Neural crest cell (in vitro differentiated cells): ENCODE measurements at places on chromosomes 6 and 20. TPM values are rescaled to one million over a fixed set of nuclear protein-coding genes. Genes with fewer than 3 reads are reported as not detected.

GRCh38 chr6:142303176-142303533, 1.3 kb downstream of the ADGRG6 start:
- DNase-seq = no peak

- DNase-seq = no peak
These were observed 78.1 kb downstream of the CFAP61 start for GRCh38 chr20:20130399-20130798.

DNA sequence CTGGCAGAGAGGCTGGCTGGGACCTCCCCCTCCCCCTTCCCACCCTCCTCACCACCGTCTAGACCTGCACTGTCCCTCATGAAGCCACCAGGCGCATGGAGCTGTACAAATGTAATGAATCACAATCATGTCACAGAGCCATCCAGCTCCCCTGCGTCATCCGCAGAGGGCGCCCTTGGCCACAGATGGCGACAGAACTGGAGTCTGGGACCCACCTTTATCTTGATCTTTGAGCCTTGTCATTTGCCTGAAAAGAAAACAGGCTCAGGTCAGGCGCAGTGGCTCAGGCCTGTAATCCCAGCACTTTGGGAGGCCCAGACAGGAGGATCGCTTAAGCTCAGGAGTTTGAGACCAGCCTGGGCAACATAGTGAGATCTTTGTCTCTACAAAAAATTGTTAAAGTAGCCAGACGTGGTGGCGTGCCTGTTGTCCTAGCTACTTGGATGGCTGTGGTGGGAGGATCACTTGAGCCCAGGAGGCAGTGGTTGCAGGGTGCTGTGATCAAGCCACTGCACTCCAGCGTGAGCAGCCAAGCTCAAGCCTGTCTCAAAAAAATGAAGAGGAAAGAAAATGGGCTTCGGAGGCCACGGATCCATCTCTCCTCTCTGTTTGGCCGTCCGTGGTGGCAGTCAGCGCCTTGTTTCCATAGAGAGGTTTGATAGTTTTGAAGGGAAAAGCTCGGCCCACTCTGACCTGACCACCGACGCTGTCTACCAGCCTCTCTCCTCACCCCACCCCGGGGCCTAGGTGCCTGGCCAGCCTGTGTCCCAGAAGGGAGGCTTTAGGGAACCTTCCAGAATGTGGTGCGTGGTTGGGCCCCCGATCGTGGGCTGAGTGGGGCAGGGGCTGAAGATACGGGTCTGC, 6.2 kb downstream of the COL9A3 start:
- DNase-seq = no peak

GRCh38 chr6:158894193-158894592, 75.0 kb upstream of the EZR start:
- no peak for DNase-seq

GRCh38 chr6:42916288-42916687, 435 bp downstream of the PTCRA start:
- DNase-seq = no peak

BAG2 gene
- 3.2 and 3.3 TPM in 2 replicates for total RNA-seq

GRCh38 chr6:25089442-25089841, 153.7 kb upstream of the RIPOR2 start:
- DNase-seq = no peak

SLC4A11 gene
- total RNA-seq = 0.55 and 0.89 TPM in 2 replicates

DNA sequence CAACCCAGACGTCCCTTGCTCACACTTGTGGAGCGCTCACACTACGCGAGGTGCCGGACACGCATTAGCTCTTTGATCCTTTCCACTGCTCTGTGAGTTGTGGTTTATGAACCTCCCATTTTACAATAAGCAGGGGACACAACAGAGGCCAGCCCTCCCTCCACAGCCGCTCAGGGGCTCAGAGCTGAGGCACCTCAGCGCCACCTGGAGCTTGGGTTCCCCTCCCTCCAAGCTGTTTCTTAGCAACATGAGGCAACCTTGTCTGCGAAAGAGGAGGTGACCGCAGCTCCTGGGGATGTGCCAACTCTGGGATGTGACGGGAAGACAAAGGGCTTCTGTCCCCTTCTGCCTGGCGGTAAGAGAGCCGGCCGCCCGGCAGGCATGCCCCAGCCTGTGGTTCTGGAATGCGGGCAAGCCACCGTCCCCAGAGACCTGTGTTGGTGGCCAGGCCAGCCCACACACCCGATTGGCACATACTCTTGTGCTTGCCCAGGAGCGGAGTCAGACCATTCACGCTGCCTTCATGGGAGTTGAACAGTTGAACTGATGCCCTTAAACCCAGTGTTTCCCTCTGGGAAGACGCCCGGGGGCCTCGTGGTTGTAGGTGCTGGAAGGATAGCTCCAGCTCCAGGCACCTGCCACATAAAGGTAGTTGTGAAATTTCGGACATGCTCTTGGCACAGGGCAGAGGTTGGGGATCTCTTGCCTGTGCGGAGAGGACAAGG, 44.5 kb downstream of the RBM38 start:
- no peak for DNase-seq

EYA4 gene
- 0.86 and 1.6 TPM in 2 replicates for total RNA-seq

SYS1 gene
- 24.6 and 25.7 TPM in 2 replicates for total RNA-seq

GRCh38 chr6:87687296-87687695, 14.7 kb downstream of the AKIRIN2 start:
- DNase-seq = no peak

BYSL gene
- 50.8 and 55.5 TPM in 2 replicates for total RNA-seq

GRCh38 chr20:41133709-41134361, 3.5 kb upstream of the PLCG1 start:
- no peak for DNase-seq

- no peak for DNase-seq
These were observed 15.1 kb downstream of the RALGAPA2 start for GRCh38 chr20:20697325-20697845.

GRCh38 chr6:132198896-132199295, 202.4 kb downstream of the MOXD1 start:
- no peak for DNase-seq

TMEM200A gene
- 2.9 and 3.2 TPM in 2 replicates for total RNA-seq

PRR18 gene
- 0.16 and 0.35 TPM in 2 replicates for total RNA-seq

DNA sequence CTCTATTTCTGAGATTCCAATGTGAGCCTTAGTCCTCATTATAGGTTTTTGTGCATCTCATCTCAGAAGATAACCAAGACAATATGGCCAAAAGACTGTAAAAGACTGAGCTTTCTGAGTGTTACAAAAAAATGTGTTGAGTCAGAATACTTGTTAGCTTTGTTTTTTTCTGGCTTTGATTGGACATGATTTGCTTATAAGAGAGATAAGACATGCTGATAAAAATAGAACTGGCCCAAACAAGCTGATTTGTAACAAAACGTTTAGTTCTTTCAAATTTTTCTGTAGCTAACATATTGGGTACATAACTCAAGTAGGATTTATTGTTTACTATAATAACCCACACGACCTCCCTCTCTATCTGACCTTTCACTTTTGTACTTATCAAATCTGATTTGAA, 32.9 kb downstream of the FILIP1 start:
- no peak for DNase-seq

GRCh38 chr6:102841060-102841459, 1447.6 kb downstream of the GRIK2 start:
- no peak for DNase-seq

- no peak for DNase-seq
These were observed 199.4 kb upstream of the THBS2 start for GRCh38 chr6:169452869-169453620.

DNA sequence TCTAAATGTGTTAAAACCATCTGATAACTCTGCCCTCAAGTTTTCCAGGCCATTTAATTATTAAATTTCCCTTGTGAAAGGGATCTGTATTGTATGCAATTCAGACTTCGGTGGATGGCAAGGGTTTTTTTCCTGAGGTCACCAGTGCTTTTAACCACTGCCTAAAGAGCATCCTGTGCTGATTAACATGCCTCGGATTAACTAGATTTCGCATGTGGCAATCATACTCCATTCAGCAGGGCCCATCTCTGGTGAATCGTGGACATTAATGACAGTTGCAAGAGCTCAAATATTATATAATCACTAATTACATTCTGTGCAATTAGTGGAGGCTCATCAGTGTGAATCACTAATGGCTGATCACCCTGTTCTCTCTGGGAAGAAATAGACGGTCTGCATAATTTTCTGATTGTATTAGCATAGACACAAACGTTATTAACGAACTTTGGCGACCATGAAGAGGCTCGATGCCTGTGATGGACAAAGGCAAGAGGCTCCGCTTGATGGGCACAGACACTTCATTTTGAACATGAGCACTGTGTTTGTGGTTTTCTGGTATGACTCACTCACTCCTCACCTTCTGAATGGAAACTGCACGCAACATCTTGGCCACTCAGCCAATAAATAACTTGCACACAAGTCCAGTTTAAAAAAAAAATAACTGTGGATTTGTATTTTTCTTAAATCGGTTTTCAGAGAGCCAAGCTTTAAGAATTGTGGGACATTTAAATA, 31.4 kb downstream of the LINC00237 start:
- no peak for DNase-seq

DYNLT2 gene
- 2.8 TPM in 2 replicates for total RNA-seq

GRCh38 chr6:156420172-156420993, 356.8 kb upstream of the ARID1B start:
- DNase-seq = no peak

DNA sequence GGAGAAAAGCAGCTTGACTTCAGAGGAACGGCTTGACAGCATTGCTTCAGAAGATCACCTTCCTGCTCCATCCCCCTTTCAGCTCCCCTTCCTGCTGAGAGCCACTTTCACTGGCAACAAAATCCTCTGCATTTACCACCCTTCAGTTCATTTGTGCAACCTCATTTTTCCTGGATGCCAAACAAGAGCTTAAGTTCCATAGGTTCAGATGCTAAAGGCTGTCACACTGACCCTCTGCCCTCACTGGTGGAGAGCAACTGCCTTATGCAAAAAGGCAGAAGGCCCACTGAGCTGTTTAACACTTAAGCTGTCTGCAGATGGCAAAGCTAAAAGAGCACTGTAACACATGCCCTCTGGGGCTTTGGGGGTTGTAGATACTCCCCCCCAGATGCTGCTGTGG, 131.2 kb upstream of the SPACA1 start:
- DNase-seq = no peak

ZBP1 gene
- not detected in 2 replicates for total RNA-seq

DNA sequence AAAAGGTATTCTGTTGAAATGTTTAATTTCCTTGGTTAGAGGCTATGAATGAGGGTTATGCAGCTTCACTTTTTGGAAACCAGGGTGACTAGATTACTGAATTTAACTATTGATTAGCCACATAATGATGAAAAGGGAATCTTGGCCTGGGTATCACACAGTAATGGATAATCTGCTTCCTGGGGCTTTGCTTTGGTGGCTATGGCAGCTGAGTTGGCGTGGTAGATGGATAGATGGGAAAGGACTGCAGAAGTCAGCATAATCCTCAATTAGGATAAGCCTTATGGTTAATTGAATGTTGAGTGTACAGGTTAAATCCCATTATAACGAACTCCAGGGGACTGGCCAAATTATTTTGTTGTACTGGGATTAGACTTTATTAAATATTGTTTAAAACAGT, 5.2 kb downstream of the NCOA3 start:
- no peak for DNase-seq

DNA sequence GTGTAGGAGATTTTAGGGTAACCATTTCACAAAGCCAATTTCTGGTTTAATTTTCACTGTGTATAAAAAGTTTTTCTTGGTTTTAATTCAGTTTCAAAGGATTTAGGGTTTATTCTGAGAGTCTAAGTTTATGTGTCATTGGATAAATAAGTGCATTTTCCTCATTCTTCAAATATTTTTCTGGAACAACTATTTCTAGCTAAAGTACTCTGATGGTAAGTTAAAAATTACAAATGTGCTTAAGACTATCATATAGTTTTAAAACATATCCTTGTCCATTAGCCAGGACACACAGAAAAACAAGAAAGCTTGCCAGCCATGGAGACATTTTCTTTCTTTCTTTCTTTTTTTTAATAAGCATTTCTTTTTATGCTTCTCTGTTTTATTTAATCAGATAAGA, 333.0 kb downstream of the RFPL4B start:
- DNase-seq = no peak

CENPW gene
- 69.2 and 71.0 TPM in 2 replicates for total RNA-seq

GRCh38 chr6:140784573-140784972, 1348.2 kb upstream of the GJE1 start:
- no peak for DNase-seq

DNA sequence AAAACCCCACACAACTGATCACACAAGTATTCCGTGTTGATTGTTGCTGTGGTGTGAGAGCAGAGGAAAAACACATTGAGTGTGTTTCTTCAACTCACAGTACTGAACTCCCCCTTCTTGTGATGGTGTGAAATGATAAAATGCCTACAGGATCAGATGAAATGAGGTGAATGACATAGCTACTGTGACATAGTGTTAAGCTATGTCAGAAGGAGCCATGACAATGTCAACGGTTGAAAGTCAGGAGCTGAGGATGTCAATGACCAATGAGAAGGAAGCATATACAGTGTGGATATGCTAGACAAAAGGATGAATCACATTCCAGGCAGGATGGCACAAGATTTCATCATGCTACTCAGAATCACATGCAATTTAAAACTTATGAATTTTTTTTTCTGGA, 38.8 kb downstream of the WASF1 start:
- no peak for DNase-seq
